Substantia nigra (tissue), 51 donors: ENCODE measurements at places on chromosomes 2 and 18.

DNA sequence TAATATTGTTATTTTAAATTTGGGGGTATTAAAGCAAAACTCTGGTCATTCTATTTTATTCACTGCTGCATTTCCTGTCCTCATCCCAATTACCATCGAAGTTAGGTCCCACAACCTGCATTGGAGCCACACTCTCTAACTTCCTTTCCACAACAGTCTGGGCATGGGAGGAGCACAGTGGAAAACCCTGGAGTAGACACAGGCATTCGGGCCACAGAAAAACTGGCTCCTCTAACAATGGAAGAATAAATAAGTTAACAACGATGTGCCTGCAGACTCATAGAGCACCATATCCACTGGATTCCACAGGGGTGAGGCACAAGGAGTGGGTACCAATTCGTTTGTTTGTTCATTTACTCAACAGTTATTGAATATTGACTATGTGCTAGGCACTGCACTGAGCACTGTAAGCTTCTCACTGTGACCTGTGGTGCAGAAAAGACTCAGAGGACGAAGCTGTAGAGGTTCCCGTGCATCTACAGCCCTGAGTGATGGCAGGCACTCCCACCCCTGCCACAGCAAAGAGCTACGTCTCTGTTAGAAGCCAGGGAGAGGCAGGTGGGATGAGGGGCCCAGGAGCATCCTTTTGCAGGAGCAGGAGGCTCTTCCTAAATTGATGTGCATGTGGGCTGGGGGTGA, 154.2 kb upstream of the PGAP1 start:
- no peak for DNase-seq

DNA sequence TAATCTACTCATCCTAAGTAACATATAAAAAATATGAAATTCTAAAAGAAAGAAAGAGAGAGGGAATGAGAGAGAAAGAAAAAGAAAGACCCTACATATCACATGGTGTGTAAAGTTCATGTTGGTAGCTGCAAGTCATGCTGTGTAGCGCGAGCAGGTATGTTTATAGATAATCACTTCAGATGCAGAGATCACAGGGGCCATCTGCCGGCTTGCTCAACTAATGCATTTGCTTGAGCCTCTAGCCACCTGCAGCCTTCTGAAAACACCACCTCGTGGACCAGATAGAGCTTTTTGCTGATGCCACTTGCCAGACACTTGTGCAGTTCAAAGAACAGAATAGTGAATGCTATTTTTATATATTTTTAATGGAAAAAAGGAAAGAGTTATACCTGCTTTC, 37.6 kb downstream of the CDH7 start:
- DNase-seq: no peak

DNA sequence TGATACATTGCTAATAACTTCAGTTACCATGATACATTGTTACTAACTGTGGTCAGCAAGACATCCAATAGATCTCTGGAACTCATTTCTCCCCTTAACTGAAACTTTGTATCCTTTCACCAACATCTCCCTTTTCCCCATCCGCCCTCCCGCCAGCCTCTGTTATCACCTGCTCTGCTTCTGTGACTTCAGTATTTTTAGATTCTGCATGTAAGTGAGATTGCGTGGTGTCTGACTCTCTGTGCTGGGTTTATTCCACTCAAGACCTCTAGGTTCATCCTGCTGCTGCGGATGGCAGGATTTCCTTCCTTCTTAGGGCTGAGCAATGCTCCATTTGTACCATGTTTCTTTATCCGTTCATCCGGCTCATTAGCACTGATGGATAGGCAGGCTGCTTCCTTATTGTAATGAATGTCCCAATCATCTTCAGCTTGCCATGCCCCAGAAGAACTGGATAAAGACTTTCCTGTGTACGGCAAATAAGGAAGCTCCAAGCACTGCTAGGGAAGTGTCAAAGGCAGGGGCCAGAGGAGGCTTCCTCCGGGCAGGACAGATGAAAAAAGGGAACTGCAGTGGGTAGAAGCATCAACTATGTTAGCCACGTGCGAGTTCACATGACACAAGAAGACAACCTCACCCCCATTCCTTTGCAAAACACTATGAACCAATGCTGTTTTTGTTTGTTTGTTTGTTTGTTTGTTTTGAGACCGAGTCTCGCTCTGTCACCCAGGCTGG, 113.4 kb downstream of the EIPR1 start:
- DNase-seq: no peak

GRCh38 chr18:69469444-69469919, 68.8 kb downstream of the DOK6 start:
- no peak for DNase-seq

GRCh38 chr2:50455351-50455939, 576.5 kb downstream of the NRXN1 start:
- no peak for DNase-seq

DNA sequence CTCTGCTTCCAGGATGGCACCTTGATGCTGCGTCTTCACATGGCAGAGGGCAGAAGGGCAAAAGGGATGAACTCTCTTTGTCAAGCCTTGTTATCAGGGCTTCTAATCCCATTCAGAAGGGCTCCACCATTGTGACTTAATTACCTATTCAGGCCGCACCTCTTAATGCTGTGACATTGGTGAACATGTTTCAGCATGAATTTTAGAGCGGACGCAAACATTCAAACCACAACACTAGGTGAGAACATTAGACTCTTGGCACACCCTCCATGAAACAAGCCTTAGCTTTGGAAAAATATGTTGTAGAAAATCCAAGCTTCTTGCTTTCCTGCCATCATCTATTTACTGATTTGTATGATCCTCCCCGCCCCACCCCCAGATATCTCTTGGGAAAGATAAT, 17.9 kb downstream of the DAW1 start:
- DNase-seq: no peak

DNA sequence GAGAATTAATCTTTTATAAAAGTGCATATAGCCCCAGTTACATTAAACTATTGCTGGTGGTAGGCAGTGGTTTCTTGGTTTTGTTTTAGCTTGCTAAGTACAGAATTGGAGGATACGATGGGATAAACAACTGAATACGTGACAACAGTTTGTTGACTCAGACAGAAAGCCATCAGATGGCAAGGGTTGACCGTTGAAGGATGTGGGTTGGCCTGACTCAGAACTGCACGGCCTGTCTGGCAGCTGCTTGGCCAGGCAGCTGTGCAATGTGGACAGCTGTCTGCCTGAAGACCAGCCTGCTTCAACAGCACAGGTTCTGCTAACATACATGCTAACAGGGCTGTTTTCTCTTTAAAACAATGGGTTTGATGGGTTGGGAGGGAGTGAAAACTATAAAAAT, 46.6 kb downstream of the PRKRA start:
- DNase-seq: no peak

DNA sequence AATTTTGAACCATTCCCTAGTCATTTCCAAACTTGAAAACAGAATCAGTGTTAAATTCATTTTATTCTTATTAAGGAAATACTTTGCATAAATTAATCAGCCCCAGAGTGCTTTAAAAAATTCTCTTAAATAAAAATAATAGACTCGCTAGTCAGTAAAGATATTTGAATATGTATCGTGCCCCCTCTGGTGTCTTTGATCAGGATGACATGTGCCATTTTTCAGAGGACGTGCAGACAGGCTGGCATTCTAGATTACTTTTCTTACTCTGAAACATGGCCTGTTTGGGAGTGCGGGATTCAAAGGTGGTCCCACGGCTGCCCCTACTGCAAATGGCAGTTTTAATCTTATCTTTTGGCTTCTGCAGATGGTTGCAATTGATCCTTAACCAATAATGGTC, 5.5 kb upstream of the MROH2A start:
- DNase-seq: no peak

GRCh38 chr2:14565666-14566065, 66.9 kb upstream of the LRATD1 start:
- no peak for DNase-seq

DNA sequence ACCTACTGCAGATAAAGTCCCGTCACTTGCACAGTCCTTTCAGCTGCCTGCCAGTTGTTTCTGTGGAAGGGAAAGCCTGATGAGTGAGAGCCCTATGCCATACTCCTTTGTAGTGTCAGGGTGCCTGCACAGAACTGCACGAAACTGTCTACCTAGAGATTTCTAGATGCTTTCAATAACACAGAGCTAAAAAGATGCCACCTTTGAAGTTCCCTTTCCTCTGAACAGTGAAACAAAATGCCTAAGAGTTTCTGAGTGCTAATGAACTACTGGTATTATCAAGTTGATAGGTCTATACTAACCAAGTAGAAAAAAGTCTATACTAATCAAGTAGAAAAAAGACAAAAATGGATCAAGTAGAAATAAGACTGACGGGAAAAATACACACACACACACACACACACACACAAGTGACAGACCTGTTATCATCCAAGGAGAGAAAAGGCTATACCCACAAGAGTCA, 79.0 kb downstream of the TLK1 start:
- DNase-seq: no peak

GRCh38 chr2:133734716-133735495, 166.6 kb upstream of the NCKAP5 start:
- no peak for DNase-seq

DNA sequence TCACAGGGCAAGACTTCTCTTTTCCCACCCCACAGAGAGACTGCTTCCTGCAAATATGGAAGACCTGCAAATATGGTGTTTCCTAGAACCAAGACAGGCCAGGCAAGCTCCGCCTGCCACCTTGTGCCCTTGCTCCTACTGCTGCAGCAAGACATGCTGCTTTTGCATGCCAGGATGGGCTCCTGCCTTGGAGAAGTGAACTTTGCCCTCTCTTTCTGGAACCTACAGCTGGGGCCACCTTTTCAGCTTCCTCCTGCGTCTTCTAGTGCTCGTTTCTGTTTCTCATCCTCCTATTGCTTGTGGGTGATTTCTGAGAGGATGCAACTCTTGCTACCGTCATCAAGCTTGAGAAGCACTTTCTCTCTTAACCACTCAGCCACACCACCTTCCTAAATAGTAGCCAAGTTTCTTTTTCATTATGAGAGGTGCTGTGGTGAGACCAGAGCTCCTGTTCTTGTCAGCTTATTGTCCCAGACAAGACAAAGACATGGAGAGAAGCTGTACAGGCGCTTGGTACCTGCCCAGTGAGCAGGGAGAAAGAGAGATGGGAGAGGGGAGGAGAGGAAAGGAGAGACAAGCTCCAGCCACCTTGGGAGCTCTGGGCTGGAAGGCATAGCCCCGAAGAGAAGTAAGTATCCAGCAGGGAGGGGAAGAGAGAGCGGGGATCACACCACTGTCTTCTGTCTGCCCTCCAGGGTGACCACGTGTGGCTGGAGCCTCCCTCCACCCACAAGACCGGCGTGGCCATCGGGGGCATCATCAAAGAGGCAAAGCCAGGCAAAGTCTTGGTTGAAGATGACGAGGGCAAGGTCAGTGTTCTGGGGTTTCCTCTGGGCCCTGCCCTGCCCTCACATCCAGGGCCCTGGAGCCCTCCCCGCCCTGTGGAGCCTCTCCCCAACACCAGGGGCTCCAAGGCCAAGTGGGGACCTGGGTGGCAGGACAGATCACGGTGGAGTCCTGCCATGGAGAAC, 28.3 kb downstream of the MYO7B start:
- DNase-seq: no peak

DNA sequence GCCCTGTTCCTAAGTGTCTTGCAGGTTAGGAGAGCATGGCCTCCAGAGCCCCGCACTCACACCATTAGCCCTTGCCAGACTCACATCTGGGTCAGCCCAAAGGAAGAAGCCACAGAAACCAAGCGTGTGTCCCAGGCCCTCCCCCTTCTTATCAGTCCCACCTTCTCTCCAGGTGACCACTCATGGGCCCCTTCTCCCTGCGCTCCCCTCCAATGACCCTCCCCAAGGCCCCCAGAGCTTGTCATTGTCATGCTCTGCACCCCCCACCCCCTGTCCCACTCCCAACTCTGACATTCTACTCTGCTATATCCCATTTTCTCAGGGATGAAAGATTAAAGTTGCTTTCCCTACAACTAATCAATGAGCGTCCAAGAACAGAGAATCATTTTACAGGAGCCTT, 30.1 kb downstream of the CAPN14 start:
- no peak for DNase-seq

GRCh38 chr18:78934003-78934402, 45.6 kb upstream of the SALL3 start:
- no peak for DNase-seq

DNA sequence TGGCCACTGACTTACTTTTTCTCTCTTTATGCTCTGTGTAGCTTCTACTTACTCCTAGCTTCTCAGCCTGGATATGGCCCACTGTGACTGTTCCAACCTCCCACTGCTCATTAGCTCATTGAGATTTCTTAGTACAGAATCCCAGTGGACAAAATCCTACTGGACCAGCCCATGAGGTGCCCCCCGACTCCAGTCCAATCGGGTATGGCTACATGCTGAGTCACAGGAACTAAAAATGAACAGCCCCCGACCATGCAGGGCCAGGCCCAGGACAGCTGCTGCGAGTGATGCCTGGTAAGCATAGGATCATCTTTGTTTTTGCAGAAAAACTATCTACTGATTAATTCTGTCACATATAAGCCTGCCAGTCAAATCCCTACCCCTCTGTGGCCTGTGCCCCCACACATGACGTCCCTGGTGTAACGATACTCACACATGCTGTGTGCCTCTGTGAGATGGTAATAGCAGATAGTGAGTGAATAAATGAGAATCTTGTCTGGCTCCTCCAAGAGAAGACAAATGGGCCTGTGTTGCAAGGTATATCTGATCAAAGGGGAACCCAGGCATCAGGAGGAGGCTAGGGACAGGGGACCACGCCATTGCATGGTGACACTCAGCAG, 85.9 kb upstream of the KLF7 start:
- no peak for DNase-seq

GRCh38 chr2:30695749-30696148, 111.5 kb downstream of the CAPN13 start:
- no peak for DNase-seq

DNA sequence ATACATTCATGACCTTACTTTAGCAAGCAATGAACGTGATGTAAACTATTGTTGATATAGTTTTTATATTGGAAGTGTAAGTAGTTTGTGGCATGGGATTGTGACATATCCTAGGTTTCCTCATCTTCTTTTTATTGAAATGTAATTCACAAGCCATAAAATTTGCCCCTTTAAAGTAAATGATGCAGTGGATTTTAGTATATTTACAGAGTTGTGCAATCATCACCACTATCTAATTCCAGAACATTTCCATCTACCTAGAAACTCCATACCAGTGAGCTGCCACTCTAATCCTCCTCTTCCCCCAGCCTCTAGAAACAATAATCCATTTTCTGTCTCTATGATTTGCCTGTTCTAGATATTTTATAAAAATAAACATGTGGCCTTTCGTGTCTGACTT, 10.7 kb upstream of the CASP10 start:
- DNase-seq: no peak
